ENCODE measurements at places on chromosomes 5 and 9. TPM values are rescaled to one million over a fixed set of nuclear protein-coding genes. Genes with fewer than 3 reads are reported as not detected.

SOHLH1 gene
- not detected for polyA plus RNA-seq

- DNase-seq: no peak
Observed at GRCh38 chr9:100639854-100640253, 62.0 kb downstream of the CAVIN4 start.

DNA sequence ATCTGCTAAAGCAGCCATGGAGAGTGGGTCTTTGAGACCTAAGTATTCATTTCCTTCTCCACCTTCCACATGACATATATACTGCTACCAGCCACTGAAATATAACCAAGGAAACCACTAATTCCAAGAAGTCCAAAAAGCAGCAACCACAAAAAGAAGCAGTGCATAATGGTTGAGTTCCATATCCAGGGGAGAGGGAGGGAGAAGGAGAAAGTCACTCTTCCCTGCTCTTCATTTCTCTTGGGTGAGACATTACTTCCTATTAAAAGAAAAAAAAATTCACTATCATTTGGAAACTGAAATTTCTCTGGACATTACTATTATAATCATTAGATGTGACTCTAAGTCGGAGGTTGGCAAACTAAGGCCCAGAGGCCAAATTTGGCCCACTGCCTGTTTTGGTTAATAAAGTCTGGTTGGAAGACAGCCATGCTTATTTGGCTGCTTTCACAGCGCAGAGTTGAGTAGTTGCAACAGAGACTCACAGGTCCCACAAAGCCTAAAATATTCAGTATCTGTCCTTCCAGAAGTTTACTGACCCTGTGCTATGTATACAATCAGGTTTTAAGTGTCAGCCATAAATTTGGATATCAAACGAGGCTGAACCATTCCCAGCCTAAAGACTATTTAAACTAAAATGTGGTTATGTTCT, 168.6 kb downstream of the MPDZ start:
- DNase-seq: no peak

LRRC70 gene
- 13.5 TPM for polyA plus RNA-seq

DNA sequence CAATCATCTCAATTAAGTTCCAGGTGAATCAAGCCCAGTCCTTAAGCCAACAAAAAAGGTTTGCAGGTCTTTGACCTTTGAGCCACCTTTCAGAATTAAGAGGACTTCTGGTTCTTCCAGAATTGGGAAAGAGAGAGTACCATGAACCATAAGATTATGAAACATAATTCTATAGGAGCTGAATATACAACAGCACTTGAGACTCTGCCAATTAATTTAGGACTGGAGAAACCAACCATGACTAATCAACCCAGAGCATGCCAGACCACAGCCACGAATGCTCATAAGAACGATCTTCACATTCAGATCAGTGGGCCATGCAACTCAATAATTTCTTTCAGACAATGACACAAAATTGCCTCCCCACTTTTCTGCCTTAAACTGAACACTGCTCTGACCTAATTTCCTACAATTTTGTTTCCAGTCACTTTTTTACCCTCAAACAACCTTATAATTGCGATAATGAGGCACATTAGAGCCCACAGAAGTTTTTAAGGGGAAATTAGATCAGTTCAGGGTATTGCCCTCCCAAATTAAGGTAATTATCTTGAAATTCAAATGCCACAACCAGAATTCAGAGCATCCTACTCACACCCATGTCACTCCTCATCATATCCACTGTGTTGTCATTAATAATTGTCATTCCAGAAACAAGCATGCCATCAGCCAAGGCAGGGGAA, 213.4 kb downstream of the ATPSCKMT start:
- no peak for DNase-seq
